ENCODE measurements at places on chromosomes 4 and X.
A peak's percentile ranks its signal among the peaks of the same experiment; 100 is the strongest.

DNA sequence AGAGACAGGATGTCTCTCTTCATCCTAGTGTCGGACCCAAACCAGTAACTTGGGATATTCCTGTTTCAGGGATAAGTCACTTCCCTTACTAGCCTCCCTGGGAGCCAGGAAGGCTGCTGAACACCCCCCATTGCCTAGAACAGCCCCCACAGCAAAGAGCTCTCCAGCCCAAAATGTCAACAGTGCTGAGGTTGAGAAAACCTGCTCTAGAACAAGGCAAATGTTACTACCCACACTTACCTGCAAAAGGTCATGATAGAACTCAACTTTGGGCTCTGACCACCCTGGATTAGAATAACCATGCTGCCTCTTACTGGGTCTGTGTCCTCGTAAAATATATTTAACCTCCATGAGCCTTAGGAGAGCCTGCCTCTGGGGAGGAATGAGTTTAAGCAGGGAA is 20.3 kb downstream of the BEX3 start:
- DNase-seq = no peak

- no peak for DNase-seq
Measured at GRCh38 chr4:57154191-57154590, 44.0 kb upstream of the IGFBP7 start.

DNA sequence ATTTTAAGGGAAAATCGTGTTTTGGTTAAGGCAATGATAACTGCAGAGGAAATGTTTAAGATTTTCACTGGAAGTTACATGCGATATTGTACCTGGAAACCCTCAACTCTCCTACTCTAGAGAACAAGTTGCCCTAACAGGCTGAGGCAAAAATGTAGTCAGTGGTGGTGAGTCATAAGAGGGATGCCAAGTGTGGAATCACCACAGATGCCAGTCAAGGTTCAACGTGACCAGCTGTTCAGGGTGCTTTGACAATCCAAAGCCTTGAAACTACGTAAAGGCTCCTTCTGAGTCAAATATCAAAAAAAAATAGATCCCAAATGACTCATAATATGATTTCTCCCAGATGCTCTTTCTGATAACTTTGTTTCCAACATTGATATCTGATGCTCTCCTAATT is 77.9 kb upstream of the AFF2 start:
- DNase-seq = no peak

- DNase-seq = no peak
Measured at GRCh38 chrX:118963159-118963558, 11.3 kb upstream of the LONRF3 start.

DNA sequence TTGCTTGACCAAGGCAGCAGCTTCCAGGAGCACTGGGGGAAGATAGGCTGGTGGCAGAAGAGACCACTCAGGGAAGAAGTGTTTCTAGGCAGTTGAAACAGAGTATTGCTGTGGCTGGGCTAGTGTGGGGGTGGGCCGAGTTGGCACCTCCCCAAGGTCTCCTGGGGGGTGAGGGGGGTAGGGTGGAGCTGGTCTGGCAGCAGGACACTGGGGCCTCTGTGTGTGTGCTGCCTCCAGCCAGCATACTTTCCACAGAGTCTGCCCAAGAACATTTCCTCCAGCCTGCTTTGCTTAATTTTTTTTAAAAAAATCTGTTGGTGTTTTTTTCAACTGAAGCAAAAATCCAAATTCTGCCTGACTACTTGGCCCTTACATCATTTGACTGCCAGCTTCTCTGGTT is 4.0 kb downstream of the ITIH6 start:
- DNase-seq = no peak

- DNase-seq = peak; percentile 44
Measured at GRCh38 chr4:2354118-2354517, 64.3 kb downstream of the ZFYVE28 start.

DNA sequence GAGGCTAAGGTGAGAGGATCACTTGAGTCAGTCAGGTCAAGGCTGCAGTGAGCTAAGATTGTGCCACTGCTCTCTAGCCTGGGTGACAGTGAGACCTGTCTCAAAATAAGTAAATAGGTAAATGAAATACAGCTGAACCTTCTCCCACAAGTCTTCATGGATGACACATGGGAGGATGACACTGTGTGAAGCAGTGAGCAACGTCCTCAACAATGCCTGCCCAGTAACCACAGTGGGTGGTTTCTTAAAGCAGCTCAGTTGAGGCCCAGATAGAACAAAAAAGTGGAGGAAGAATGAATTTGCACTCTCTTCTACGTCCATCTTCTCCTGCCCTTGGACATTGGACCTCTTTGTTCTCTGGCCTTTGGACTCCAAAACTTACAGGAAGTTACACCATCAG is 52.7 kb downstream of the MSX1 start:
- DNase-seq = no peak

DNA sequence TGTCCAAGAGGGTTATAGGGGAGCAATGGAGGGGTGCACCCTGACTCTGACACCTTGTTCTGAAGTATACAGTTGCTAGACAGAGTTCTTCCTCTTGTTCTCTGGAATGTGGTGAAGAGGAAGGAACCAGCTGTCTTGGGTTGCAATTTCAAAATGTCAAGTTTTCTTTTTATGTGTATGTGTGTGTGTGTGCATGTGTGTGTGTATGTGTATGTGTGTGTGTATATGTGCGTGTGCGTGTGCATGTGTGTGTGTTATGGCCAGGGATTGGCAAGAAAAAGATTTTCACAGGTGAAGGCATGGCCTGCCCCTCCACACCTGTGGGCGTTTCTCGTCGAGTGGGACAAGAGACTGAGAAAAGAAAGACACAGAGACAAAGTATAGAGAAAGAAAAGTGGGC is 81.6 kb upstream of the ADGRA3 start:
- no peak for DNase-seq

DNA sequence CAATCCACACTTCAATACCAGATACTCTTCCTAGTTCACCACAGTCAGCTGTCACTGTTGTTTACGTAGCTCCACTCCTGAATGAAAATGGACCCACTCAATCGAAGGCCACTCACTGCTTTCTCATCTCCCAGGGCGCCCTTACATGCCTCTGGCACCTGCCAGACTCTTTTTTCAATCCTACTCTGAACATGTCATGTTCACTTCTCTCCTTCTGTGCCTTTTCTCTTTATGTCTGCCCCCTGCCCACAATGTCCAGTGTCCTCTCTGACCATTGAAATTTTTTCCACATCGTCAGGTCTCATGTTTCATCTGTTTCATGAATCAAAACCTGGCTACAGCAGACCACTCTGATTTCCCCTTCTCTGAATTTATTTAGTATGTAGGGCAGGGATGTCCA is 1.3 kb upstream of the MGAT4D start:
- no peak for DNase-seq

- no peak for DNase-seq
Measured at GRCh38 chr4:94408549-94409374, 43.0 kb upstream of the PDLIM5 start.

- DNase-seq = peak; percentile 4
Measured at GRCh38 chrX:29487214-29487613, 728.1 kb upstream of the MAGEB2 start.

GRCh38 chrX:103817502-103817901 is 14.6 kb downstream of the RAB9B start:
- DNase-seq = peak; percentile 17

DNA sequence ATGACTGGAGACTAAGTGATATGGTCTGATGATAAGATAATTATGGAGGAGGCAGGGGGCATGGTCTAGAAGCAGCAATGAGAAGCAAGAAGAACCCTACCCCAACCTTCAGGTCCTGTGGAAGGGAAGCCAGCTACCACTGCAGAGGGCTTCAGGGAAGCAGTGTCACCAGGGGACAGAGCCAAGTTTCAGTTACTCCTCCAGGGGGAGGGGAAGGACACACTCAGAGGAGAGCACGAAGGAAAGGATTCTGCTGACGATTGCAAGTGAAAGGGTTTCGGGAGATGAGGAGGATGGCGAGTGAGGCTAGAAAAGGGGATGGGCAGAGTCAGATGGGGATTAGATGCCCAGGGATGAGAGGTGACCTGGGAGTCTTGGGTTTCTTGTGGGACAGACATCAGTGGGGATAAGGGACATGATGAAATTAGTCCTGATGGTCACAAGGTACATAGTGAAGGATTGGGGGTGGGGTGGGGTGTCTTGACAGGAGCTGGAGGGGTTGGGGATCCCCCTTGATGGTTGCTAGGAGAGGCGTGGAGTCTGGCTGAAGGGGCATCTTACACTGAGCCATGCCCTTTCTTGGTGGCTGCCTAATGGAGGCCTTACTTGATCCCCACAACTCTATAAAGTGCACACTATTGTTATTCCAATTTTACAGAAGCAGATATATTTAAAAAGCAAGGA is 45.4 kb downstream of the TIGD4 start:
- no peak for DNase-seq

GRCh38 chr4:187426511-187426910 is 569.1 kb upstream of the ZFP42 start:
- no peak for DNase-seq

DNA sequence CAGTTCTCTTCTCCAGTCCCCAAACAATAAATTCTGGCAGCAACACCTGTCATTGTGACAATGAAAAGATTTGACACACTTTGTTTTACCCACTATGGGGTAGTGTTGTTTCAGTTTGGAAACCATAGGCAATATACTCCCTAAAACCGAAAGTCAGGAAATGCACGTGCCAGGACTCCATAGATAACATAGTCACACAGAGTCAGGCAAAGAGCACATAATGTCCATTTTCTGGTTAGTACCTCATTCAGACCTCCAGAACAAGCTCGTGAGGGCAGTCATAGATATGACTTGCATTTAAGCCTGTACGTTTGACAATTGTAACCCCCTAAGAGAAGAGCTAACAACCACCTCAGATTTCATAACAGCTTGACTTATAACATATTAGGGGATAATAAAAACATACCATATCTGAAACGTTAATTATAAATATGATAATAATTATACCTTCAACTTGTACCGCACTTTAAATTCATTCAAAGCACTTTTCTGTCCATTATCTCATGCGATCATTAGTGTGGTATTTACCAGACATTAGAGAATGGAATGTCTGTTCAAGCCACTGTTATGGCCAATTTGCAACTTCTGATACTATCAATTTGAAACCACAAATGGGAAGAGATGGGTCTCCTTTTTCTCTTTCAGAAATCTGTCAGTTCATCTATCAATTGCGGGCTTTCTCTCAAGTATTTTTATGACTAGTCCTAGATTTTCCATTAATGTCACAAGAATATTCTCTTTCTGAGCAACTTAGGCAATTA is 147.4 kb downstream of the LDB2 start:
- DNase-seq = no peak

DNA sequence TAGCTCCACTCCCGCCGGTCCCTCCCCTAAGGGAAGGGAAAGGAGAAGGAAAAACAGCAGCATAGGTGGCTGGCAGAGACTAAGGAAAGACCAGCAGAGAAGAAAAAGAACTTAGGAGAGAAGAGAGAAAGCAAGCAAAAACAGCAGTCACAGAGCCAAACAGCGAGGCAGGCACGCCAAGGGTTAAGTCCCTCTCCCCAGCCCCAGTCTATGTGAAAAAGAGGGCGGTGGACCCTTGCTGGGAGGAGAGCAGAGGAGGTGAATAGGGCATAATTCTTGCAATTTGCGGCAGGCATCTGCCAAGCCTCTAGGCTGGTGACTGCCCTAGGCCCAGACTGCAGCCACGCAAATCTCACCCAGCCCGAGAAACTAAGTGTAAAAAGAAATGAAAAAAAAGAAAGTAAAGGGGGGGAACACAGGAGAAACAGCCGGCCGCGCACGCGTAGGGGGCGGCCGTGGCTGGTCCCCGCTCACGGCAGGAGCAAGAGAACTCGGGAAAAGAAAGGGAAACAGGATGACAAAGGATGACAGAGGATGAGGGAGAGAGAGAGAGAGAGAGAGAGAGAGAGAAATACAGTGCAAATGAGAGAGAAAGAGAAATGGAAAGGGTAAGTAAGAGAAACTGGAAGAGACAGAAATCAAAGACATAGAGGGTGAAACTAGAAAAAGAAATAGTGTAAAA is 48.6 kb downstream of the MAGEA9 start:
- DNase-seq = peak; percentile 33

DNA sequence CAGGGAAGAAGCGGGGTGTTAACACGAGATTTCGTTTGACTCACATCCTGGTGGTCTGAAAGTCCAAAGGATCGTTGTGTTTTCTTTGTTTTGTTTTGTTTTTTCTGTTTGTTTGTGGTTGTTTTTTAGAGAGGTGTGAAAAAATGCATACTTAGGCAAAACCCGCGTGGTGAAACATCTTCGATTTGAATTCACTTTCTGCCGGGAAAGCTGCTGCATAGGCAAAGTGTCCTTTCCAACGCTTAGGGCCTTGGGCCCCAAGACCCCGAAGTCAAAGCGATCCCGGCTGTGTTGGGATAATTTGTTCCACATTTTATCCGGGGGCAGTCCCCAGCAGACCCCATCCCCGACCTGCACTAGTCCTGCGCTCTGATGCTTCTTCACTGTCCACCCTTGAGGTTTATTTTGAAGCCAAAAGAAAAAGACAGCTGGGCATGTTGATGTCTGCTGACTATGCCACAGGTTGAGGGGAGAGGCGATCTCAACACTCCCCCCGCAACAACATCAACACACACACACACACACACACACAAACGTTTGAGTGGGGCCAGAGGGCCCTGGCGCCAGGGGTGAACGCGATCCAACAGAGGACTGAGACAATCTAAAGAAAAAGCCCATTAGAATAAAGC is 2.0 kb downstream of the MSX1 start:
- no peak for DNase-seq

- DNase-seq = no peak
Measured at GRCh38 chr4:138673053-138673452, 342.5 kb upstream of the NOCT start.

GRCh38 chr4:7938609-7939376 is 868 bp downstream of the AFAP1 start:
- DNase-seq = peak; percentile 69
